Motor neuron (in vitro differentiated cells): ENCODE measurements at places on chromosomes 12 and 14. TPM values are rescaled to one million over a fixed set of nuclear protein-coding genes. Genes with fewer than 3 reads are reported as not detected.

RIPK3 gene
- 0.18 and 0.29 TPM in 2 replicates for total RNA-seq

NKX2-1 gene
- 0.10 TPM in 1 of 2 replicates, not detected in the other for total RNA-seq

RPGRIP1 gene
- total RNA-seq: 0.23 and 0.54 TPM in 2 replicates

AICDA gene
- total RNA-seq: not detected in 2 replicates

KRT2 gene
- total RNA-seq: 0.49 TPM in 1 of 2 replicates, not detected in the other

CCDC175 gene
- total RNA-seq: not detected in 2 replicates

BRF1 gene
- total RNA-seq: 25.9 and 26.2 TPM in 2 replicates

DPF3 gene
- total RNA-seq: 10.2 and 10.6 TPM in 2 replicates
